Smooth muscle cell of the umbilical artery (primary cell): ENCODE measurements at places on chromosomes 6 and 20. TPM values are rescaled to one million over a fixed set of nuclear protein-coding genes. Genes with fewer than 3 reads are reported as not detected.

The TUBB2B gene
- total RNA-seq = 5.6 and 18.3 TPM in 2 replicates

The ARG1 gene
- total RNA-seq = not detected in 2 replicates

The CST2 gene
- not detected in 2 replicates for total RNA-seq

The LIME1 gene
- 2.7 and 8.9 TPM in 2 replicates for total RNA-seq

The ID4 gene
- total RNA-seq = 2.4 and 2.6 TPM in 2 replicates

The OLIG3 gene
- not detected in 2 replicates for total RNA-seq

The SMOC2 gene
- total RNA-seq = not detected in 2 replicates

The GNRH2 gene
- total RNA-seq = 0.59 TPM in 1 of 2 replicates, not detected in the other

The ADTRP gene
- total RNA-seq = 0.59 and 4.9 TPM in 2 replicates

The MAFB gene
- 0.14 and 0.30 TPM in 2 replicates for total RNA-seq

The BPIFB2 gene
- not detected in 2 replicates for total RNA-seq
